Activated CD4-positive, alpha-beta T cell treated with anti-CD3 and anti-CD28 coated beads, Interleukin-2, Interleukin-6, amounts not matched to agents 100 ng/mL and 50 ng/mL, durations not matched to agents 16 hours and 8 hours (primary cell): ENCODE measurements at places on chromosomes 16 and 17.

GRCh38 chr17:66492561-66493005, 190.2 kb downstream of the PRKCA start:
- DNase-seq, result no peak

DNA sequence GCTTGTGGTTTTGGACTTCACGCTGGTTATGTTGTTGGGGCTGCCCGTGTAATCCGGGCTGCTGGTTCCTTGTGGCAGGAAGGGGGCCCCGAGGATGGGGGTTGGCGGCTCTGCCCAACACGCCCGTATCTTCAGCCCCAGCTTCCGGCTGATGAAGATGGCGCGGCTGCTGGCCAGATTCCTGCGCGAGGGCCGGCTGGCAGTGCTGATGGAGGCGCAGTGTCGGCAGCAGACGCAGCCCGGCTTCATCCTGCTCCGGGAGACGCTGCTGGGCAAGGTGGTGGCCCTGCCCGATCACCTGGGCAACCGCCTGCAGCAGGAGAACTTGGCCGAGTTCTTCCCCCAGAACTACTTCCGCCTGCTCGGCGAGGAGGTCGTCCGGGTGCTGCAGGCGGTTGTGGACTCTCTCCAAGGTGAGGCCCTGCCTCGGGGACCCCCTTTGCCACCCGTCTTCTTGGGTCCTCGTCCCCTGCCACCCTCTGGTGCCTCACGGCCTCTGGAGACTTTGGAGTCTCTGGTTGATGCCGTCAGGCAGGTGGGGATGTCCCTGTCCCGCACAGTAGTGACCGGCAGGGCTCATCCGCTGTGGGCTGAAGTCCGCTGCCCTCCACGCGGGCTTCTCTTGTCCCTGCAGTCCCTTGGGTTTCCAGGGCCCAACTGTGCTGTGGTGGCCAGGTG, 2.2 kb downstream of the TELO2 start:
- no peak for DNase-seq

- no peak for DNase-seq
Observed at GRCh38 chr17:74938194-74938950, 2.7 kb downstream of the OTOP3 start.

DNA sequence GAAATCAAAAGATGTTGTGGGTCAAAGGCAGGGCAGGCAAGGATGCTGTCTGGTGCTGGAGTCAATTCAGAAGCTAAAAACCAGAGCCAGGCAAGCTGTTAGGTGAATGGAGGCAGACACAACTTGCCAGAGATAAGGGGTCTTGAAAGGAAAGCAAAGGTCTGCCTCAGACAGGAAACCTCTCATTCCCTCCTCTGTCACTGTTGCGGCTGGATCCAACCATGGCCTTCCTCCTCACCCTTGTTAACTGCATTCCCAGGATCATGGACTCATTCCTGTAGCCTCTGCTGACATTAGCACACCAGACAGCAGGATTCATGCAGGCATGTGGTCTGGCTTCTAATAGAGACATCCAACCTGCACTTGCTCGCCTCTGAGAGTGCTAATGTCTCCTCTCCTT, 186.7 kb upstream of the HS3ST3A1 start:
- DNase-seq, result no peak

GRCh38 chr17:47240806-47241205, 12.8 kb upstream of the ITGB3 start:
- DNase-seq, result no peak

GRCh38 chr17:47192554-47192953, 3.5 kb upstream of the CDC27 start:
- DNase-seq, result no peak

DNA sequence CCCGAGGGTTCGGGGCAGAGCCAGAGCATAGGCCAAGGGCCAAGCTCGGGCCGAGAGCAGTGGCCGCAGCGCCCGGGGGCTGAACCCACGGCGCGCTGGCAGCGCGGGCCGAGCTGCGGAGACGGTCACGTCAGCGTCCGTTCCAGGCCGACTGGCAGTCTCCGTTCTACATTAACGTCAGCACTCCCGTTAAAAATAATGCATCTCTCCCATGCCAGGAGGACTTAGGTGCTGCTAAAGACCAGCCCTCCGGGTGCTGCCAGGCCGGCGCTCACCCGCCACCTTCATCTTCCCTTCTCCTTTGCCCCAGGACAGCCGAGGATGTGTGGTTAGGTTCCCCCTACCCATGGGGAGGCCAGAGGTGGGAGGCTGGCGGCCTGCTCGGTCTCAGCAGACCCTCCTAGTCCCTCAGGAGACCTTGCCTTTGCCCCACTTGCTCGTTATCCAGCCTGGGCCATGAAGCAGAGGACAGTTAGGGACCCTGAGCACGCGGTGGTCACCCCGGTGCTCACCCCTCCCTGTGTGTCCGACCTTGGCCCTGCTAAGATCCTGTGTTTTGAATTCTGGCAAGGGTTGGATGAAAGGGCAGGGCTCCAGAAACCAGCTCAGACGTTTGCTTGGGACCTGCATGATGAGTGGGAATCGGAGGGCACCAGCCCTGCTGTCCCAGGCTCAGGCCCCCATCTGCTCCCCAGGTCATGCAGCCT, 572 bp downstream of the MPG start:
- DNase-seq, result peak; percentile 26

- DNase-seq, result no peak
Observed at GRCh38 chr17:10001306-10001873, 96.3 kb upstream of the RCVRN start.

DNA sequence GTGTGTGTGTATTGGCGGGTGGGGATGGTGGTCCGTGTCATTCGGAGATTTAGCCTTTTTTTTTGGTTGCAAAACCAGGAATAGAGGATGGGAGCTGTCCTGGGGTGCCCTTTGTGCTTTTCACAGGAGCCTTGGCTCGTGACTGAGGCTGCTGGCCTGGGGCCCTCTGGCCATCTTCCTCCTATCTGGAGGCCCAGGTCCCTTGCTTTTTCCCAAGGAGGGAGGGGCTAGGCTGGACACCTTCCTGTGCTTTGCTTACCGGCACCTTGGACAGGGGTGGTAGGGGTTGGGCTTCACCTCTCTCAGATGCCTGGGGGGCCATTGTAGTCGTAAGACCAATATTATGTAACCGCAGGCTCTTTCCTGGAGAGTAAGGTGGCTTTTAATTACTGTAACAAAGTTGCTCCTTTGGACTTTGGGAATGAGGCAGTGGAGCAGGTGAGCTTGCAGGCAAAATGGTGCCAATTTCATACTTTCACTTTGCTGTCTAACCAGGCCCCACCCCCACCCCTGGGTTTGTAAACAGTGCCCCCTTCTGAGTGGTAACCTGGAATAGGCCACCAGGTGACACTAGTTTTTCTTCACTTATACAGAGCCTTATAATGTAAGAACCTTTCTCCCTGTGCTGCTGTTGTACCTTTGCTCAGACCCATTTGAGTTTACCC, 1.2 kb downstream of the DYNLL2 start:
- peak; percentile 39 for DNase-seq

GRCh38 chr17:82023447-82024241, 539 bp downstream of the LRRC45 start:
- DNase-seq, result peak; percentile 35

- no peak for DNase-seq
Observed at GRCh38 chr17:11618861-11619566, 20.7 kb downstream of the DNAH9 start.

DNA sequence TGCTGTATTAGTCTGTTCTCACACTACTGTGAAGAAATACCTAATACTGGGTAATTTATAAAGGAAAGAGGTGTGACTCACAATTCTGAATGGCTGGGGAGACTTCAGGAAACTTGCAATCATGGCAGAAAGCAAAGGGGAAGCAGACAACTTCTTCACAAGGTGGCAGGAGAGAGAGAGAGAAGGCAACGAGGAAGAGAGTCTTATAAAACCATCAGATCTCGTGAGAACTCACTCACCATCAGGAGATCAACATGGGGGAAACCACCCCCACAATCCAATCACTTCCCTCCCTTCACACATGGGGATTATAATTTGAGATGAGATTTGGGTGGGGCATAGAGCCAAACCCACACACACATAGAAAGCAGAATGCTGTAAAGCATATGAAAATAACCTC, 896.2 kb downstream of the CDH11 start:
- no peak for DNase-seq

GRCh38 chr16:20859699-20860098, 40.5 kb downstream of the DCUN1D3 start:
- no peak for DNase-seq

- no peak for DNase-seq
Observed at GRCh38 chr17:38571833-38572668, 33.7 kb downstream of the SRCIN1 start.

DNA sequence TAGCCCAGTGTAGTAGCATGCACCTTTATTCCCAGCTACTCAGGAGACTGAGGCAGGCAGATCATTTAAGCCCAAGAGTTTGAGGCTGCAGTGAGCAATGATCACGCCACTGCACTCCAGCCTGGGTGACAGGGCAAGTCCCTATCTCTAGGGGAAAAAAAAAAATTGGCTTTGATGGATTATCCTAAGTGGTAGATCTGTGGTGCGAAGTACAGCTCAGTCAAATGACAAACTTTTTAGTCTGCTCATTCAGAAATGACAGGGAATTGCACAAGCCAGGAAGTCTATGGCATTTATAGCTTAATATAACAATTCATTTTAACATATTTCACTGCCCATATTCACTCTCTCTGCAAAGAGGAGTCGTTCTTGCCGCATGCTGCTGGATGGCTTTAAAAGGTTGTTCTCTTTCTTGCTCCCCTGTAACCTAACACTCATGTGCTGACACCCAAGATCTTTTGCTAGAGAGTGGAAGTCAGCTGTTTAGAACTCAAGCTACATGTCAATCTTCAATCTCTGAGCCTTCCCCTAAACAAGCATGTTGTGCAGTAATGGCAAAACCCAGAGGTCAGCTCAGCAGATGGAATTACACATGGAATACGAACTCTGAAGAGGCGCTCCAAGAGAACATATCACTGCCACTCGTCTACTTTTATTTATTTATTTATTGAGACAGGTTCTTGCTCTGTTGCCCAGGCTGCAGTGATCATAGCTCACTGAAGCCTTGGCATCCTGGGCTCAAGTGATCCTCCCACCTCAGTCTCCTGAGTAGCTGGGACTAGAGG, 32.8 kb downstream of the RNF157 start:
- DNase-seq, result no peak

DNA sequence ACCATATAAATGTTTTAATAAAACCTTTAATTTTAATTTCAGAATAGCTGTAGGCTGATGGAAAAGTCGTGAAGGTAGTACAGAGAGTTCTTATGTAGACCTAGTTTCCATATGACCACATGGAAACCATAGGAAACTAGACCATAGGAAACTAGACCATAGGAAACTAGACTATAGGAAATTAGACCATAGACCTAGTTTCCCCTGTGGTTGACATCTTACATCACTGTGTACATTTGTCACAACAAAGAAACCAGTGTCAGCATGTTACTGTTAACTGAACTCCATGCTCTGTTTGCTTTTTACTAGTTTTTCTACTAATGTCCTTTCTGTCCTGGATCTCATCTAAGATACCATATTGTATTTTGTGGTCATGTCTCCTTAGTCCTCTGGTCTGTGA, 14.6 kb downstream of the NUDT7 start:
- peak; percentile 24 for DNase-seq

DNA sequence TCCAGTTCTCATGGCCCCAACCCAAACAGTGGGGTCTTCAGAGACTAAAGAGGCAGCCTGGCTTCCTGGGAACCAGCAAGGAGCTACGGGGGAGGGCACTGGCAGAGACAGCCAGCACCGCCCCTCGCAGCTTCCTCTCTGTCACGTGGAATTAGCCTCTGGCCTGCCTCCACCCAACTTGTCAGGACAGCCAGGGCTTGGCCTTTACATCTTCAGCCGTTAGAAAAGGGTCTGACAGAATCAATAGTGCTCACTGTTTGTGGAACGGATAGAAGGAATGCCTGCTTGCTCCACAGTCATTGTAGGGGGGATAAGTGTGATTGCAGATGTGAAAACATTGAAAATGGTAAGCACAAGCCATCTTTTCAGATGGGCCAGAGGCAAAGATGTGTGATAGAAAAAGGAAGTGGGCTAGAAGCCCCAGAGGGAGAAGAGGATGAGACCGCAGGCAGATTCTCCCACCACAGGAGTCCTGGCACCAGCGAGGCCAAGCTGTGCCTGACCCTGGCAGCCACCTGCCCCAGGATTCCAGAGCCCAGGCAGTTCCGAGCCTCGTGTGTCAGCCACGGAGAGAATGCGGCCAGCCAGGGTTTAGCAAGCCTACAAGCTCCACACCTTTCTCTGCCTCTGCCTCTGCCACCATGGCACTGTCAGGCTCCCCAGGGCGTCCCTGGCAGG, 18.6 kb downstream of the GRIN2C start:
- no peak for DNase-seq

DNA sequence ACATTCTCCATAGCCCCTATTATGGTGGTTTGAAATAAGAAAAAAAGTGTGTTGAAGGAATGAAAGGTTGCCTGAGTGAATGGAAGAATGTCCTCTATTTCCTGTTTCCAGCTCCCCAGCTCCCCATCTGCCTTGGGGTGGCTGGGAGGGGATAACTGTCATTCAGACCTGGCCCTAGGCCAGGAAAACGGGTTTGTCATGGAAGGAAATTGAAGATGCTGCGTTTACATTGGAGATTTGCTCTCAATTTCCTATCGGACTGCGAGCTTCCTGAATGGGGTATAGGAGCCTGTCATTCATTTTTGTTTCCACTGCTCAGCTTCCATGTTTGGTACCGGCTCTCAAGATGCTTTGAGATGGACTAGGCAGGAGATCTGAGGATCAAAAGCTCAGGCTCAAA, 2.2 kb upstream of the FZD2 start:
- DNase-seq, result no peak

DNA sequence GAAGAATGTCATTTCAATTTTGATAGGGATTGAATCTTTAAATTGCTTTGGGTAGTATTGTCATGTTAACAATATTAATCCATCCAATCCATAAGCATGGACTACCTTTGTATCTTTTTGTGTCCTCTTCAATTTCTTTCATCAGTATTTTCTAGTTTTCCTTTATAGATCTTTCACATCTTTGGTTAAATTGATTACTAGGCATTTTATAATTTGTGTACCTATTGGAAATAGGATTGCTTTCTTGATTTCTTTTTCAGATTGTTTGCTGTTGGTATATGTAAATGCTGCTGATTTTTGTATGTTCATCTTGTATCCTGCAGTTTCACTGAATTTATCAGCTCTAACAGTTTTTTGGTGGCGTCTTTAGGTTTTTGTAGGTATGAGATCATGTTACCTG, 24.1 kb upstream of the BCAS3 start:
- no peak for DNase-seq
